Immature natural killer cell (primary cell): ENCODE measurements at places on chromosomes 7 and 10. TPM values are rescaled to one million over a fixed set of nuclear protein-coding genes. Genes with fewer than 3 reads are reported as not detected.

GRCh38 chr7:106679153-106679931 lies 18.4 kb upstream of the CCDC71L start:
- peaks cover 8% of the 10 kb centered on the region for H3K27me3 ChIP-seq
- H3K27ac ChIP-seq = no peak overlapping the region
- H3K36me3 ChIP-seq = peaks cover 4% of the 10 kb centered on the region
- no peak overlapping the region for H3K4me3 ChIP-seq
- no peak for DNase-seq
- H3K4me1 ChIP-seq = no peaks in the 10 kb centered on the region

DNA sequence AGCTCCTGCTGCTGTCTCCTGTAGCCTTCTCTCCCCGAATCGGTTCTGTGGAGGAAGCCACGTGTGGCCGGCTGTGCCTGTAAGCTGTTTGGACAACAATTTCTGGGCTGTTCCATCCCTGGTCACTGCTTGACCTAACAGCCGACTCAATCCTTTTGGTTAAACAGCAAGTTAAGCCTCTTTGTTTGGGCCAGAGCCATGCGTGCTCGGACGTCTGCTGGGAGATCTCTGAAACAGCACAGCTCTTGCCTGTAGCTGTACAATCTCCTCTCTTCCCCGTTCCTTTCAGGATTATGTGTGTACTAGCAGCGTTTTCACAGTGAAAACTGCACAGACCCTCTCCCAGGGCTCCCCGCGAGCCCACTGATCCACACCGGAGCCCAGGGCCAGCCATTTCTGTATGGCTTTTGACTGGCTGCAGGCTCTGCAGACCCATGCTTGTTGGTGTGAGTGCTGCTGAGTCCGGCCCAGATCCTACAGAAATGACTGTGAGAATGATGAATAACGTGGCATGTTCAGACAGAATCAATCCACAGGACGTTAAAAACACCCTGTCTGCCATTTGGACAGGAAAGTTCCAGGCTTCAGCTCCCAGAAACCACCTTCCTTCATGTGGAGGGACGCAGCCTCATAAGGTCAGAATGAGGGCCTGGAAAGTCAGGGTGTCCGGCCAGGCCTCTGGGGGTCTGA lies 428.6 kb upstream of the ADARB2 start:
- no peaks in the 10 kb centered on the region for H3K36me3 ChIP-seq
- no peaks in the 10 kb centered on the region for H3K4me1 ChIP-seq
- DNase-seq = no peak
- H3K4me3 ChIP-seq = no peak overlapping the region
- no peaks in the 10 kb centered on the region for H3K27me3 ChIP-seq

- no peak for DNase-seq
- H3K4me3 ChIP-seq = no peak overlapping the region
- no peaks in the 10 kb centered on the region for H3K36me3 ChIP-seq
- H3K27ac ChIP-seq = no peak overlapping the region
- peaks cover 4% of the 10 kb centered on the region for H3K27me3 ChIP-seq
Measured at GRCh38 chr10:79101560-79102497, 33.1 kb downstream of the ZMIZ1 start.

DNA sequence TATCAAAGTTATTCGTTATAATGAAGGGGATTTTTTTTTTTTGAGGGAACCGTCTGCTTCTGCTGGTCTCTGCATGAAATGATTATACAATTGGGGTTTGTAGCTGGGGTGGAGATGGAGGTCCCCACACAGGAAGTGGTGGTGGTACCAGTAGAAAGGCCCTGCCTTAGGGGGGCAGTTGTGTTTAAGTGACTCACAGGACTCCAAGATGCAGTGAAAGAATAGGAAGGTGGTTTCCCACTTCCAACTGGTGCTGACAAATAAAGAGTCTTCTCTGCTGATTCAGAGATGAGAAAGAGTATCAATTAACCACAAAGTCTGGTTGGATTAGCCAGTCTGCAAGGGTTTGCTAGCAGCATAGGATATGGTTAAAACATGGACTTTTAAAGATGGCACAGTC lies 376.0 kb downstream of the SORCS3 start:
- H3K27ac ChIP-seq = no peak overlapping the region
- H3K4me3 ChIP-seq = no peak overlapping the region
- no peak for DNase-seq
- H3K27me3 ChIP-seq = no peaks in the 10 kb centered on the region
- no peaks in the 10 kb centered on the region for H3K36me3 ChIP-seq

The ELOVL3 gene
- polyA plus RNA-seq = not detected

- no peaks in the 10 kb centered on the region for H3K36me3 ChIP-seq
- no peaks in the 10 kb centered on the region for H3K27me3 ChIP-seq
- no peak overlapping the region for H3K27ac ChIP-seq
- H3K4me3 ChIP-seq = no peak overlapping the region
- no peaks in the 10 kb centered on the region for H3K4me1 ChIP-seq
- no peak for DNase-seq
Measured at GRCh38 chr7:154748089-154748786, 254.7 kb downstream of the PAXIP1 start.

The NPSR1 gene
- not detected for polyA plus RNA-seq

GRCh38 chr10:44154956-44155355 lies 229.9 kb downstream of the CXCL12 start:
- no peaks in the 10 kb centered on the region for H3K27me3 ChIP-seq
- H3K4me3 ChIP-seq = no peak overlapping the region
- H3K27ac ChIP-seq = no peak overlapping the region
- no peaks in the 10 kb centered on the region for H3K36me3 ChIP-seq

GRCh38 chr7:29038463-29038862 lies 80.3 kb upstream of the TRIL start:
- H3K4me3 ChIP-seq = no peak overlapping the region
- peaks cover 49% of the 10 kb centered on the region for H3K4me1 ChIP-seq

The ACHE gene
- polyA plus RNA-seq = not detected

The DNAH11 gene
- polyA plus RNA-seq = not detected

- no peak overlapping the region for H3K4me3 ChIP-seq
- no peaks in the 10 kb centered on the region for H3K36me3 ChIP-seq
- no peak for DNase-seq
- H3K27ac ChIP-seq = no peak overlapping the region
- no peaks in the 10 kb centered on the region for H3K4me1 ChIP-seq
Measured at GRCh38 chr7:145219461-145219860, 383.6 kb upstream of the TPK1 start.

DNA sequence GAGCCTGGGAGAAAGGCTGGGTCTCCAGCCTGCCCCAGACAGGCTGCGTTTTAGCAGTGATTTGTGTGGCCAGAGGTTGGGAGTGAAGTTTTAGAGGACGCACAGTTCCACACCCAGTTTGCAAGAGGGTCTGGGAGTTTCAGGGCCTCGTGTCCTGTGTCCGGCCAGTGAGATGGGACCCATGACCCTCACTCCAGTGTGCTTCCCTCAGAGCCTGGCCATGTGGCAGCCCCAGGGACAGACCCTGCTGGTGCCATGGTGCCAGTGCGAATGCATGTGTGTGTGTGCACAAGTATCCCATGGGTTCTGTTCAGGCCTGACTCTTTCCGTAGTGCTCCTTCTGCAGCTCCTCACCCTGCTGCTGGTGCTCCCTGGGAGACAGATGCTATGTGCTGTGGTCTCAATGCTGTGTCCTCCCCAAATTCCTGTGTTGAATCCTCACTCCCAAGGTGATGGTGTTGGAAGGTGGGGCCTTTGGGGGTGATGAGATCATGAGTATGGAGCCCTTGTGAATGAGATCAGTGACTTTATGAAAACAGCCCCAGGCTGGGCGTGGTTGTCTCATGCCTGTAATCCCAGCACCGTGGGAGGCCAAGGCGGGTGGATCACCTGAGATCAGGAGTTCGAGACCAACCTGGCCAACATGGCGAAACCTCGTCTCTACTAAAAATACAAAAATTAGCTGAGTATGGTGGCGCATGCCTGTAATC lies 16.5 kb downstream of the ECHDC3 start:
- H3K4me1 ChIP-seq = no peaks in the 10 kb centered on the region
- DNase-seq = no peak
- H3K27me3 ChIP-seq = peaks cover 2% of the 10 kb centered on the region
- H3K27ac ChIP-seq = no peak overlapping the region

GRCh38 chr7:33854801-33855350 lies 50.5 kb upstream of the BMPER start:
- H3K4me3 ChIP-seq = no peak overlapping the region
- DNase-seq = no peak
- H3K4me1 ChIP-seq = peaks cover 7% of the 10 kb centered on the region

- no peaks in the 10 kb centered on the region for H3K36me3 ChIP-seq
- H3K4me1 ChIP-seq = no peaks in the 10 kb centered on the region
- H3K27ac ChIP-seq = no peak overlapping the region
- no peak for DNase-seq
- H3K4me3 ChIP-seq = no peak overlapping the region
Measured at GRCh38 chr10:127734753-127735152, 2.2 kb upstream of the FOXI2 start.

DNA sequence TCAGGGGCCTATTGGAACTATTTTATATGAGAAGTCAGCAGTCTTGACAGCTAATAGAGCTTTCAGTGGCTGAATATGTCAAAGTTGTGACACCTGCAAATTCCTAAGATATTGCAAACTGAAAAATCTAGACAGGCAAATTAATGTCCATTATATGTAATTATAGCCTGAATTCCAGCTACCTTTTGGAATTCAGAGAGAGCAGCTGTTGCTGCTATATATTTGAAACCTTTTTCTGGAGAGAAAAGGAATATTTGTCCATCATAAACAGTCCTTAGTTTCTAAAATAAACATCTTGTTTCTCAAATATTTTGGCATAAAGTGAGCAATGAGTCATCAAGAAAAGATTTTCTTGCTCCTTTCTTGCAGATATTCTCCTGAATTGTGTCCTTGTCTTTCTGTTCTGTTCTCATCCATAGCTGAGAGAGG lies 408.9 kb upstream of the SEMA3D start:
- DNase-seq = no peak
- H3K27ac ChIP-seq = no peak overlapping the region
- no peak overlapping the region for H3K4me3 ChIP-seq
- no peaks in the 10 kb centered on the region for H3K36me3 ChIP-seq
- H3K27me3 ChIP-seq = no peaks in the 10 kb centered on the region
- H3K4me1 ChIP-seq = no peaks in the 10 kb centered on the region
